Smooth muscle cell of trachea (primary cell): ENCODE measurements at places on chromosomes 2 and 18. TPM values are rescaled to one million over a fixed set of nuclear protein-coding genes. Genes with fewer than 3 reads are reported as not detected.

C2orf66 gene
- 0.17 and 0.29 TPM in 2 replicates for total RNA-seq

OSR1 gene
- 19.5 and 35.9 TPM in 2 replicates for total RNA-seq

MARCO gene
- not detected in 2 replicates for total RNA-seq

NAT8 gene
- not detected in 2 replicates for total RNA-seq

GPAT2 gene
- 16.2 and 19.3 TPM in 2 replicates for total RNA-seq

ACTG2 gene
- total RNA-seq: 2.2 and 4.1 TPM in 2 replicates

PTPRM gene
- total RNA-seq: 43.8 and 78.6 TPM in 2 replicates

TMEM169 gene
- total RNA-seq: 0.29 and 0.50 TPM in 2 replicates
